Fibroblast of skin of left quadriceps (primary cell): ENCODE measurements at places on chromosomes 6 and 20.

DNA sequence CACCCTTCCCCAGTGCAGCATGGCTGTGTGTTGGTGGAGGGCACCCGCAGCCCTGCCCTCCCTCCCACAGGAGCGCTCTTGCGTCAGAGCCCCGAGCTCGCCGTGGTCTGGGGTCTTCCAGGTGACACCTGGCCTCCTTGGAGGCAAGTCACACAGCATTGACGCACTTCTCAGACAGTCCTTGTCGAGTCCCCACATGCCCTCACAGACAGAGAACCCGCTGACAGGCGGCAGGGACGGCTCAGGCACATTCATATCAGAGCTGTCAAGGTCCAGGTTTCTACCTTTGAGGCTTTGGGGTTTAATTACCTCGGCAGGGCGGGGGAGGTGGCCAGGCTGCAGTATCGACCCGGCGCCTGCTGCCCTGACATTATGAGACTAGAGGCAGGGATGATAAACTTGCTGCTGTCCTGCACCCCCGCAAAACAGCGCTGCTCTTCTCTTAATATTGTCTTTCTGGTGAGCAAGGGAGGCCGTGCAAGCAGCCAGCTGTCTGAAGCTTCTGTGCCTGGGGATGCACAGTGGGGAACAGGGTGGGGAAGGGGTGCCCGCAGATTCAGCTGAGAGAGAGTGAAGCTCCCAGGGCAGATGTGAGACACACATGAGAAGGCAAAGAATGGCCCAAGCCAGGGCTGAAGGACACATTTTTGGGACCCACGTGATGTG lies 4.7 kb downstream of the NPEPL1 start:
- no peak for DNase-seq

GRCh38 chr20:17795501-17796071 lies 95.8 kb downstream of the BANF2 start:
- no peak for DNase-seq

- DNase-seq = no peak
These were observed 241.2 kb downstream of the TTLL2 start for GRCh38 chr6:167565884-167566599.

- DNase-seq = no peak
These were observed 74.3 kb downstream of the ARID1B start for GRCh38 chr6:156851454-156851921.

- peak; percentile 34 for DNase-seq
These were observed 52.2 kb downstream of the GFRAL start for GRCh38 chr6:55379471-55379870.

GRCh38 chr6:112579601-112580000 lies 232.5 kb downstream of the RFPL4B start:
- DNase-seq = no peak

GRCh38 chr6:91081452-91082067 lies 494.7 kb upstream of the MAP3K7 start:
- DNase-seq = peak; percentile 42

- DNase-seq = no peak
These were observed 82.0 kb downstream of the PTPRK start for GRCh38 chr6:128438393-128438792.

GRCh38 chr6:139500977-139501376 lies 126.5 kb upstream of the CITED2 start:
- no peak for DNase-seq

DNA sequence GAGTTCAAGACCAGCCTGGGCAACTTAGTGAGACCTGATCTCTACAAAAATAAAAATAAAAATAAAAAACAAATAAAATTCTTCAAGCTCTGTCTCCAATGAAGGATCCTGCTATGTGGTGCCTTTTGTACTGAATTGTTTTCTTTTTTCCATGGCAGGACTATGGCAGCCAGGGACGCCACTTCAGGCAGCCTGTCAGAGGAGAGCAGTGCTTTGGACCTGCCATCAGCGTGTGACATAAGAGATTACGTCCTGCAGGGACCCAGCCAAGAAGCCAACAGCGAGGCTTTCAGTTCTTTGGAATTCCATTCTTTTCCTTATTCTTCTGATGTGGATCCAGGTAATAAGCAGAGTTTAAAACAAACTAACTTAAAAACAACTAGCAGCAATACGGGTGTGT lies 22.5 kb downstream of the SHLD1 start:
- DNase-seq = no peak

DNA sequence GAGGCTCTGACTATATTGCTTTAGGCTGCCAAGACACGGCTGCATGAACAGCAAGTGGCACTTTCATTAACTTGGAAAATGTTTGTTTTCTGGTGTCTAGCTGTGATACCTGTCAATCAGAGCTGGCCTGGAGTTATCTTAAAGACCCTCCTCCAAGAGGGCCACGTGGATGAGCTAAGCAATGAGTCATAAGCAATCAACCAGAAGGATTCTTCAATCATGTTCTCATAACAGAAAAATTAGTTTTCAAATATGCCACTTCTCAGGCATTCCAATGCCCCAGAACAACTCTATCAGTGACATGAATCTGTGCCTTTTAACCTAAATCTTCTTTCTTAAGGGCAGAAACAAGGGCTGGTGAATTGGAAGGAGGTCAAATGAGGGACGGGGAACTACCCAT lies 283.0 kb downstream of the HTR1B start:
- DNase-seq = no peak

GRCh38 chr6:112298021-112298745 lies 43.8 kb upstream of the LAMA4 start:
- DNase-seq = peak; percentile 53

- DNase-seq = no peak
These were observed 71.8 kb upstream of the FBXO30 start for GRCh38 chr6:145886228-145886956.

DNA sequence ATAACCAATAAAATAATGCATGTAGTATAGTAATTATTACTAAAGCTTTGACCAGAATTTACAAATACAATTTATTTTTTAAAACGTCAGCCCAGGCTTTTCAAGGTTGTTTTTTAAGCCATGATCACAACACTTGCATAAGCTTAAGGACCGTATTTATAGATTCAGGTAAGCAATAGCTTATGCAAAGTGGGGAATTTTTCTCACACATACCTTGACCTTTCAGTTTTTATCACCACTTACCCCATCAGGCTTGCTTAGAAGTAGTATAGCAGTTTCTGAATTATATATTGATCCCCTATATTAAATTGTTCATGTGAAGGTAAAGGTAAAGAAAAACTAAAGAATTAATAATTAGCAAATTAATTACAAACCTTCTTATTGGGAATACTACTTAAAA lies 232.3 kb upstream of the FKBP1C start:
- DNase-seq = no peak

DNA sequence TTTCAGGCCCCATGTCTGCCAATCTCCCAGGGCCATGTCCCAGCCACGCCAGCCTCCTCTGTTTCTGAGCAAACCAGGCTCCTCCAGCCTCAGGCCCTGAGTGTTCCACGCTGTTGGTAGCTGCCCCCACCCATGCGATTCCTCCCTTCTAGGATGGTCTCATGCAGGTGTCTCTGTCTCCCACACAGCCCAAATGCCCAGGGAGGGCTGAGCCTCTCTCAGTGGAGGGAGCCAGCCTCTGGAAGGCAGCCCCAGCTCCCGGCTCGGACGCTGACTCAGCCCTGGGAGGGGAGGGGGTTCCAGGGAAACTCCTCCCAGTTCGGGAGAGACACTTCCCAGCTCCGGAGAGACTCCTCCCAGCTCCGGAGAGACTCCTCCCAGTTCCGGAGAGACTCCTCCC lies 122.9 kb upstream of the AFDN start:
- no peak for DNase-seq

DNA sequence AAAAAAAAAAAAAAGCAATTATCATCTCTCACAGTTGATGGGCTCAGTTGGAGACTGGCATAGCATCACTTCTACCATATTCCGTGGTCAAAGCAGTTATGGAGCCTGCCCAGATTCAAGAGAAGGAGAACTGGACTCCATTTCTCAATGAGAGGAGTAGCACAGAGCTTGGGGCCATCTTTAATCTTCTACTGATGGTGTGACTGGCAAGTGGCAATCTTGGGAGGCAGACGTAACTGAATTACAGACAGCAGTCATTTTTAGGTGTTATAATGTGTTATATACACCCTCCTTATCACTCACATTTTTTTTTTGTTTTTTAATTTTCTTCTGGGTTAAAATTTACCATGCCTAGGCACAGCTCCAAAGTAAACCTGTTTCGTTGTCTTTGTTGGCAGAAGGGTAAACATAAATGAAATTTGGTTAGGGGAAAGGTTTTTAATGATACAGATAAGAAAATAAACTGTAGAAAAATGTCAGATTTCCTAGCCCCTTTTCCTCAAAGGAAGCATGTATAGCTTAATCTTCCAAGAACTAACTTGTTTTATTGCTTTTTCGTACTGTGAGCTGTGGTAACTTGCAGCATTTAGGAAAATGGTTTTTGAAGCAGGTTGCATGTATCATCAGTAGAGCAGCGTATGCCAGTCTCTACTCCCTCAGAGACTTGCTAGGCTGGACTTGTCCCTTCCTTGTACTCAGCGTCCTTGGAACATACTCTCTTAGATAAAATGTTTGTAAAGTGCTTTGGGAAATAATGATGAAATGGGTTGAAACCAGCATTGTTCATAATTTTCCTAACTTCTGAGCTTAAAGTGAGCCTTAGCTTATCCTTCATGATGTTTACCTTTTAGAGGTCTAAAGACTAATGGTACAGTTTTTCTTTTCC lies 25.7 kb downstream of the ZFAND3 start:
- DNase-seq = no peak

DNA sequence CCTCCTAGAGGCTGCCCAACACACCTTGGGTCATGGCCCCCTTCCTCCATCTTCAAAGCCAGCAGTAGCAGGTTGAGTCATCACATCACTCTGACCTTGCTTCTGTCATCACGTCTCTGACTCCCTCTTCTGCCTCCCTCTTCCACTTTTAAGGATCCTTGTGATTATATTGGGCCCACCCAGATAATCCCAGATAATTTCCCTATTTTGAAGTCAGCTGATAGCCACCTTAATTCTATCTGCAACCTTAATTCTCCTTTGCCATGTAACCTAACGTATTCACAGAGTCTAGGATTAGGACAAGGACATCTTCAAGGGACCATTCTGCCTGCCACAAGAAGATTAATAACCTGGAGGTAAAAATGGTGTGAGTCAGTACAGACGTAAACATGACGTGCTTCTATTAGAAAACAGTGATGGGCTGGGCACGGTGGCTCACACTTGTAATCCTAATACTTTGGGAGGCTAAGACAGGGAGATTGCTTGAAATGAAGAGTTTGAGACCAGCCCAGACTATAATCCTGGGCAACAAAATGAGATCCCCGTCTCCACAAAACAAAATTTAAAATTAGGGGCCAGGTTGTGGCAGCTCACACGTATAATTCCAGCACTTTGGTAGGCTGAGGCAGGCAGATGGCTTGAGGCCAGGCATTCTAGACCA lies 3.3 kb downstream of the ZSWIM3 start:
- no peak for DNase-seq

- no peak for DNase-seq
These were observed 84.2 kb upstream of the E2F3 start for GRCh38 chr6:20317430-20317829.

GRCh38 chr6:169079650-169080049 lies 174.0 kb downstream of the THBS2 start:
- no peak for DNase-seq

DNA sequence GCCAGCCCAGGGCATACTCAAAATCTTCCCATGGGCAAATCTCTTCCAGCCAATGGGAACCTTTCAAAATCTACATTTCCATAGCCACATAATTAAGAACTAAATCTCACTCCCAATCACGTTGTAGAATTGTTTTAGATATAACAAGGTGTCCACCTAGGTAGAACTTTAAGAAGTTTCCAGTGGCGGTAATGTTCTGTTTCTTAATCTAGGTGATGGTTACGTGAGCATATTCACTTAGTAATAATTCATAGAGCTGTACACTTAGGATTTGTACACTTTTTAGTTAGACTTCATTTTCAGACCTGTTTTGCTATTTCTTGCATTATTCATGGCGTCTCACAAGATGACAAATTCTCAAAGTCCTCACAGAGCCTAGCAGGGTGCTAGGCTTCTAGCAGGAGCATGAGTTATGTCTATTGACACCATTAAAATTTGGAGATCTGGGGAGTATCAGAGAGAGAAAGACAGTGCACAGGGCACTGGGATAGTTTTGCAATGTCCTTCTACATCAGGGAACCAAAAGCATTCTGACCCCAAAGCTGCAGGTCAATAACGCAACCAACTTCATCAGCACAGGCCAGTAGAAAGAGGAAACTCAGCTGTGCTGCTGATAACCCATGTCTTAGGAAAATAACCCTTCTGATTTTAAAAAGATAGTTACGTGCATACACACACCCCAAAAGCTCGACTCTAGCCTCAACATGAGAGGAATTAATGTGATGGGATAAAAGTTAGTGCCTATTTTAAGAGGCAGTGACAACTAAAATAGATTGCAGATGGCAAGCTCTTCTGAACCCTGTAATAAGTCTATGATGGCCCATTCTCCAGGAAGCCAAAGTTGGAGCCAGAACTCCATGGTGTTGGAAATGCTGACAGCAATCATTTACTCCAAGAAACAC lies 518.1 kb upstream of the JARID2 start:
- no peak for DNase-seq

- DNase-seq = peak; percentile 57
These were observed 263.4 kb upstream of the MAN1A1 start for GRCh38 chr6:119612911-119613381.

DNA sequence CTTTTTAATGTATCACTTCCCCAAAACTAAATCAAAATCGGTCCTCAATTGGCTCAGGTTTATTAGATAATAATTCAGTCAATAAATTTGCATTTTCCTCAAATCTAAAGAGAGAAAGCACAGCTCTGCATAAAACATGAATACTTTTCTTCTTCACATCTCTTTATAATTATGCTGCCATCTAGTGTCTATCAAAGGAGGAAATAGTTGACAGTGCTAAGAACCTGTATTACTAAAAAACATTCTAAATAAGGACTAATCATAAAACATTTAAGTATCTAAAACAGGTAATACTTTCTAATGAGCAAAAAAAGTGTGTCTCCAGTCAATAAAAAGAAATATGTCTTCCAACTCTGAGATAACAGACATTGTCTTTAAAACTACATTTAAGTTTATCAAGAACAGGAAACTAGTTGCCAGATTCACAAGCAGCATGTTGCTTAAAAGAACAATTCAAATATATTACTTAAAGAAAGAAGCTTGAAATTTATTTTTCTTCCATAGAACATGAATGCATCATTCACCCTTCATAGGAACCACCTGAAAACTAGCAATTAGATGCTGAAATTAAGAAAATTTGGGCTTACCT lies 56.5 kb upstream of the DST start:
- DNase-seq = no peak

DNA sequence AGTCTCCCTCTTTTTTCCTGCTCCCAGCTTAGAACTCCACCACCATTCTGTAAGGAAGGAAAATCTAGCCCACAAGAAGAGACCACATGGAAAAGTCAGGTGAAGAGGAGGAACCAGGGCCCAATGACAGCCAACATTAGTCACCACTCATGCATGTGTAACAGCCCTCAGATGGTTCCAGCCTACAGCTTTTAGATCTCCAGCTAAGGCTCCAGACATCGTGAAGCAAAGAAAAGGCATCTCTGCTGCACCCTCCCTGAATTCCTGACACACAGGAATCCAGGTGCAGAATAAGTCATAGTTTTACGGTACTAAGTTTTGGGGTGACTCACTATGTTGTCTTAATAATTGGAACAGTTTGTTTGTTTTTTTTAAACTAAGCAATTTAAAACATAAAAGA lies 25.5 kb downstream of the DCDC2 start:
- DNase-seq = no peak

- DNase-seq = peak; percentile 40
These were observed 38.8 kb downstream of the WASF1 start for GRCh38 chr6:110140650-110141049.
